ENCODE measurements at places on chromosomes 13 and 19. TPM values are rescaled to one million over a fixed set of nuclear protein-coding genes. Genes with fewer than 3 reads are reported as not detected.

DNA sequence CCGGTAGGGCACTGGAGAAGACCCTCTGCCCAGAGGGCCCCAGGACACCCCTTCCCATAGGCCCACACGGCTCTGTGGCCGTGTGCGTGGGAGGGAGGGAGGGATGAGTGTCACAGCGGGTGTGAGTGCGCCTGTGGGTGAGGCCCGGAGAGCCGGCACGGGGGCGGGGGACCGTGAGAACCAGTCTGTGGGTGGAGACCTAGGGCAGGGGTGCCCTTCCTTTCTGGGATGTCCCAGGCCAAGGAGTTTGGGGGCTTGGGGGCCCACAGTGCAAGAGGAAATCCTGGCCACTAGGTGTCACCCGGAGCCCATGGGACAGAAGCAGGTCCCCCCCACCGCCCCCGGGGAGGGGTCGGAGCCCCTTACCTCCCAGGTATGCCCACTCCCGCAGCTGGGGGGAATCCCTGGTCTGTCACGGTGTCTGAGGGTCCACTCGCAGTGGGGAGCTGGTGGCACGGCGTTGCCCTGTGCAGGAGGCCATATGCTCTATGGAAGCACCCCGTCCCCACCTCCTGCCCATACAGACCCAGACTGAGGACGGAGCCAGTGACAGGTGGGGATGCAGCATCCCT, 16.0 kb upstream of the SLC7A10 start:
- no peaks in the 10 kb centered on the region for H3K4me1 ChIP-seq
- H3K27me3 ChIP-seq = peaks cover 19% of the 10 kb centered on the region
- H3K4me3 ChIP-seq = no peak overlapping the region

- no peak overlapping the region for H3K27ac ChIP-seq
- no peak for DNase-seq
- H3K27me3 ChIP-seq = no peaks in the 10 kb centered on the region
- H3K36me3 ChIP-seq = peaks cover 2% of the 10 kb centered on the region
- no peak overlapping the region for H3K4me3 ChIP-seq
- H3K4me1 ChIP-seq = peaks cover 25% of the 10 kb centered on the region
These were observed 19.4 kb downstream of the POLRMT start for GRCh38 chr19:613732-614567.

The GPC6 gene
- not detected for total RNA-seq

- no peak overlapping the region for H3K27ac ChIP-seq
- H3K36me3 ChIP-seq = no peaks in the 10 kb centered on the region
- no peaks in the 10 kb centered on the region for H3K4me1 ChIP-seq
- no peaks in the 10 kb centered on the region for H3K27me3 ChIP-seq
- H3K4me3 ChIP-seq = no peak overlapping the region
These were observed 463.7 kb upstream of the SGCG start for GRCh38 chr13:22717036-22717435.

DNA sequence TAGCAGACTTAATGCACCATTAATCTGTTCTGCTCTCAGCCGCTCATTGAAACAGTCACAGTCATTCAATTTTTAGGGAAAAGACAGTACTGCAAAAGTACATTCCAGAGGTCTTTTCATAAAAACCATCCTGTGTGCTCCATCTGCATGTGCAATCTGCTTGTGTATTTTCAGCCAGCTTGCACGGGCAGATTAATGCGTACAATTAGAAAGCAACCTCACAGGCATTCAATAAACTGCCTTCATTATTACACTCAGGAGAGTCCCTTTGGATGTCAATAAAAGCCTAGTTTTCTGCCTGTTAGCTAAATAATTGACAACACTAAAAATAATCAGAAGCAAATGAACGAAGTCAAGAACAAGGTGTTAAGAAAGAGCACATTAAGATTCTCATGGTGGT, 41.9 kb downstream of the EPSTI1 start:
- H3K4me3 ChIP-seq = no peak overlapping the region
- peaks cover 16% of the 10 kb centered on the region for H3K36me3 ChIP-seq
- H3K27me3 ChIP-seq = no peaks in the 10 kb centered on the region
- no peak overlapping the region for H3K27ac ChIP-seq

DNA sequence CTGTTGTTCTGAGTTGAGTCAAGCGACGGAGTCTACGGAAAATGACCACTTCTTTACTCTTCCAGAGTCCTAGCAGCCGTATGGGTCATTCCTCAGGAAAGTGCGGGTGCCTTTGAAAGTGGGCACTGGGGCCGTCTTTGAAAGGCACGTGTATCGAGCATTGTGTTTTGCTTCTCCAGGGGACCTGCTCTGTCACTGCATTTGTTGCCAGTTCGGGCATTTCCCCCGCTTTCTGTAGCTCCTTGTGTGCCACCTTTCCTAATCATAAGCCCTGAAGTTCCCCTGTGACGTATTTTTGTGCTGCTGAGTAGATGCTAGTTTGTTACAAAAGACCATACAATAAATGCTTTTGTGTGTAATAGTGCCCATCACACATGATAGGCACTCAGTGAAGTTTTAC, 24.4 kb downstream of the SPATA13 start:
- no peaks in the 10 kb centered on the region for H3K27me3 ChIP-seq
- peaks cover 4% of the 10 kb centered on the region for H3K36me3 ChIP-seq
- no peak for DNase-seq
- H3K4me3 ChIP-seq = no peak overlapping the region

The SNRPA gene
- total RNA-seq = 290 TPM

DNA sequence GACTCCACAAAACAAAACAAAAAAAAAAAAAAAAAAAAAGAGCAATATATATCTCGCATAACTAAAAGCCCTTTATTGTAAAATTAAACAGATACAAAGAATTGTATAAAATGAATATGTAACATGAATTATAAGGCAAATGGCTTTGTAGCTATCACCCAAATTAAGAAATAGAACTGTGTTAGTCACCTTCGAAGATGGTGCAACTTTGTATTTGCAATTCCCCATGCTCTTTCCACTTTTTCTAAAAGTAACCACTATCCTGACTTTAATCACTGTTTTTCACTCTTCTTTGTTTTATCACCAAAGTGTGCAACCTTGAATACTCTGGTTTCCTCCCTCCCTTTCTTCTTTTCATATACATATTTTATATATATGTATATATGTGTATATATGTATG, 57.1 kb upstream of the HTR2A start:
- H3K4me3 ChIP-seq = no peak overlapping the region
- no peak for DNase-seq
- H3K27me3 ChIP-seq = no peaks in the 10 kb centered on the region
- H3K36me3 ChIP-seq = no peaks in the 10 kb centered on the region

The ADGRE2 gene
- 0.72 TPM for total RNA-seq

All from activated T-cell treated with anti-CD3 and anti-CD28 coated beads, Interleukin-2, amount 50 U/mL, for 72 hours (primary cell).